ENCODE measurements at places on chromosomes 12 and 14.

DNA sequence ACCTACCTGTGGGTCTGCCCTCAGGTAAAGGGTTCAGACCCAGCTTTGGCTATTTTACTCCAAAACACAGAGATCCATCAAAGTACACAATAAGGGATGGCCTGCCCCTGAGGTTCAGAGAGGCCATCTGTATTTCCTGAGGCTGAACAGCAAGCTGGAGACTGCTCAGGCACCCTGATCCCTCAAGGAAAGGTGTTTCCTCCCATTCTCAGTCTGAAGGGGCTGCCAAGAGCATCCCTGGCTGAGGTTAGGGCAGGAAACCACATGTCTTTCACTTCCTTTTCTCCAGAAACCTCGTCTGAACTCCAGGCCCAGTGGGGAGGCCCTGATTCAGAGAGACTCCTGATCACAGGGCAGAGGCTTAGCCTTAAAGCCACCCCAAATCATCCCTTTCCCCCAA is 1.5 kb downstream of the RILPL1 start:
- DNase-seq, result no peak

DNA sequence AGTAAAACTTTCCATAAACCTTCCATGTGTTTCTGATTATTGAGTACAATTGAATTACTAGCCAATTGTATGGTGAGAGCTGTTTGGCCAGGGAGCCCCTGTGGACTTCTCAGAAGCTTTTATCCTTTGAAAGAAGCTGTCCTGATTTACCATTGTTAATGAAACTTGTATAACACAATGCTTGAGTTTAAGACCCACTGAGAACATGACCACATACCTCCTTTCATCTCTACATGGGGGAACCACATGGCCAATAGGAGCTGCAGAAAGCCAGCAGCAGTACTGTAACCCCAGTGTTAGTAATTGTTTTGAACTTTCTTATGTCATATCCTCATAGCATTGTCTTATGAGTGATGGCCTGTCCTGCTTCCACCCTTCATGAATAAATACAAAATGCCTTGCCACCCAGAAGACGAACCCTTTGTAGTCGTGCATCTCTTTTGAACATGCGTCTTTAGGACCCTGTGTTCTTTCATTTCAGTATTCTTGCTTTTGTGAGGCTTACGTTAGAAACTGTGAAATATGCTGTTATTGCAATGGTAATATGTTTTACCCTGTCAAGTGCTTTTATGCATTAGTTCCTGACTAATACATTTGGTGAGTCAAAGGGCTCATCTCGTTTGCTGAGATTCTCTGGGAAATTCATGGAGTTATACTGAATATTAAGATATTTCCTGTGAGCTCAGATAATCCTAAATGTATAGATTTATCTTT is 815.7 kb downstream of the NRXN3 start:
- DNase-seq, result no peak

- DNase-seq, result no peak
These were observed 178.2 kb downstream of the RASSF9 start for GRCh38 chr12:85657836-85658630.

DNA sequence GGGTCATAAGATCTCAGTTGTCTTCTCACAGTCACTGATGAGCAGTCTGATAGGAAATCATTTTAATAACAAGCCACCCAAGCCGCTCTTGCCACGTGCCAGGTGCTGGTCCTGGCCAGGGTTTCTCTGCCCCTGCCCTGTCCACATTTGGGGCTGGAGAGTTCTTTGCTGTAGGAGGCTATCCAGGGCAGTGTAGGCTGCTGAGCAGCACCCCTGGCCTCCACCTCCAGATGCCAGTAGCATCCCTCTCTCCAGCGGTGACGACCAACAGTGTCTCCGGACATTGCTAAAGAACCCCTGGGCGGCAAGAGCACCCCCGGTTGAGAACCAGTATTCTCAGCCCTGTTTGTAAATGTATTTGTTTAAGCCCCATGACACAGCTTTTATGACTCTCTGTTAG is 243.7 kb downstream of the GLT1D1 start:
- DNase-seq, result no peak

DNA sequence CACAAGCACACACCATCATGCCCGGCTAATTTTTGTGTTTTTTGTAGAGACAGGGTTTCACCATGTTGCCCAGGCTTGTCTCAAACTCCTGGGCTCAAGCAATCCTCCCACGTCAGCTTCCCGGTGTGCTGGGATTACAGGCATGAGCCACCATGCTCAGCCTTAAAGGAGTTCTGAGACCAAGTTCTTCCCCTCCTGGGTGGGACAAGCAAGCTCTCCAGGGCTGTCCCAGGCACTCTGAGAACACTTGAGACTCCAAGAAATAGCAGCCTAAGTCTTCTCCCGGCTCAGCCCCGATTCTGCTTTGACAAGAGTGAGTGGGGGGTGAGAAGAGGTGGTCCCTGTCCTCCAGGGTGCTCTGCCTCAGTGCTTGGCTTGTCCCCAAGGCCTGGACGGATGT is 86.4 kb downstream of the STAB2 start:
- no peak for DNase-seq

GRCh38 chr14:91866061-91866460 is 1.3 kb downstream of the TC2N start:
- no peak for DNase-seq

DNA sequence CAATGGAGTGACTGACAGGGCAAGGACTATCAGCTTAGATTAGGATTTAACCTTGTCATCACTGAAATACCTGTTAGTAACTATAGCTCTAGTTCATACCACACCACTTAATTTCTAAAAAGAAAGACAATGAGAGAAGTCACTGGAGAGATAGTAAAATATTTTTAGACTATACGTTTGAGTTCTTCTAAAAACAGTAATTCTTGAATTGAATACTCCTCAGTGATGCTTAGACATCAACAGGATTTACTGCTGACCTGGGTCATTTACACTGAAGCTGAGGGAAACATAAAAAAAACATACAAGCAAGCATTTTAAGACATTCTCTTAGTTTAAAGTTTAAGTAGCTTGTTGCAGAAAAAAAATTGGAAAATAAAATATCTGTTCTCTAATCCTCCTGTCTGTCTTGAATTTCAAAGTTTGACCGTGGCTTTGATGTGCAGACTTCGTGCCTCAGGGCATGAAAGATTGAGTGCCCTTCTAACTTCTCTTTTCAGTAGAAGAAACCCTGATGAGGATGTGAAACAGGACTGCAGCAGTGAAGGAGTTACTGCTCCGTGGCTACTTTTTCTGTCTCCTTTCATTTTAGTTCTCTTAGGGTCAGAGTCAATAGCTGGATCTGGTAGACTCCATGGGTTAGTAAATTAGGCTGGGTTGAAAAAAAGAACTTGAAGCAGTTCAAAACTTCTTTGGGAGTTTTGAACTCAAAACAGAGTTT is 172.2 kb downstream of the PTPRO start:
- no peak for DNase-seq

GRCh38 chr12:49375406-49375805 is 8.1 kb downstream of the SPATS2 start:
- no peak for DNase-seq

DNA sequence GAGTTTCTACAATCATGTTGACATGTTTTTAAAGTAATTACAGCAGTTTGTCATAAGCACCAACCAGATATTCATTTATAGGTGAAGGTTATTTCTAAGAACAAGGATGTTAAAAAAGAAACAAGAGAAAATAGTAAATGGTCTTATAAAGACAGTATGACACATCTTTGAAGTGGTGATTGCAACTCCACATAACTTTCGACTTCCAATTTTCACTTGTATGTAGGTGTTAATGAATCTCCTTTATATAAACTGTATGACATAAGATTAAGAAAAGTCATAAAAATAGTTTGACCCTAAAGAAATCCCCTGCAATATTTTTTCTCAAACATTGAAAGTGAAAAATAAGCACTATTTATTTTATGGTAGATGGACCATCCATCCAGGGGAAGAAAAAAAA is 144.8 kb upstream of the PTPRQ start:
- no peak for DNase-seq

- no peak for DNase-seq
These were observed 7.1 kb upstream of the ARL1 start for GRCh38 chr12:101414533-101415119.

DNA sequence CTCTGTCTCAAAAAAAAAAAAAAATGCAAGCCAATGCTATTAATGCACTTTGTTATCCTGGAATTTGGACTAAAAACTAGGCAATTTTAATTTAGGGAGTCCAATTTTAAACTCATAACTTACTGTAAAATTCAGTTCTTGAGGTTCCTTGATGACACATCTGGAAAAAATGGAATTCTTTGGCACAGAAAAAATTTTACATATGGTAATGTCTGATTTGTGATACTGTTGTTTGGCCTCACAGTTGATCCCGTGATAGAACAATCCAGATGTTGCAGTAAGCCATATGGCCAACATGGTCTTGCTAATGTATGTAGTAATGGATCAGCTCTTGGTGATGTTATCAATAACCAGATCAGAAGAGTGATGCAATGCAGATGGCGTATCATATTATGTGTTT is 1089.8 kb downstream of the FLRT2 start:
- DNase-seq, result no peak

GRCh38 chr14:76793956-76794355 is 18.7 kb downstream of the ANGEL1 start:
- DNase-seq, result no peak

DNA sequence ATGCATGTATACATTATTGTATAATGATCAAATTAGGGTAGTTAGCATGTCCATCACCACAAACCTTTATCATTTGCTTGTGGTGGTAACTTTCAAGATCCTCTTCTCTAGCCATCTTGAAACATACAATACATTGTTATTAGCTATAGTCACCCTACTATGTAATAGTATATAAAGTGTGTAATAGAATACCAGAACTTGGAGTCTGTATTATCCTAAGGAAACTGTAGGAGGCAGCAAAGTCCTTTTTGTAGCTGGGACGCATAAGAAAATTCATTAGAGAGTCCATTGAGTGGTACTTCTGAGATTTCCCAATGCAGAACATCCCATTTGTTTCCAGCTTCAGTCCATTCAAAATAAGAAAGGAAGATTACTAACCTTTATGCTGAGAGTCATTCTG is 325.9 kb upstream of the LRFN5 start:
- DNase-seq, result no peak

- no peak for DNase-seq
These were observed 512.4 kb downstream of the TMTC2 start for GRCh38 chr12:83199069-83199468.

GRCh38 chr14:87461704-87462103 is 531.3 kb downstream of the GALC start:
- DNase-seq, result no peak

DNA sequence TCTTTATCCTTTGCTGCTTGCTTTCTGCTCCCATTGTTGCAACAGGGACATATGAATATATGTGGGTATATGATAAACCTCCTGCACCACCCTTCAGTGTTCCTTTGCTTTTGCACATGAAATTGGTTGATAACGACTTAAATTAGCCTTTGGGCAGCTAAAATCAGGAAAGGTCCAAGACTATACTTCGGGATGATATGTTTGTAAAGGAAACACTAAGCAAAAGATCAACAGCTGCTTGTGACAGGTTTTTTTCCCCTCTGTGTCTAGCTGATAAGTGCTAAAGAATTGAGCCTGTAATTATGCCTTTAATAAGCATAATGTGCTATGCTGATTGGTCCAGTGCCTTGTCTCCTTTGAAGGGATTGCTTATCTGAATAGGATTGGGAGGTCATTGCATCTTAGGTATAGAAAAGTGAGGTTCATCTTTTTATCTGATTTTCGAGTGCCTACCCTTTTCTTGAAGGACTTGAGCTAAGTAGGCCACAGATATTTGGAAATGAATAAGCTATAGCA is 59.4 kb downstream of the PPHLN1 start:
- DNase-seq, result no peak

GRCh38 chr12:94262228-94263010 is 114.0 kb downstream of the PLXNC1 start:
- DNase-seq, result peak; percentile 39

DNA sequence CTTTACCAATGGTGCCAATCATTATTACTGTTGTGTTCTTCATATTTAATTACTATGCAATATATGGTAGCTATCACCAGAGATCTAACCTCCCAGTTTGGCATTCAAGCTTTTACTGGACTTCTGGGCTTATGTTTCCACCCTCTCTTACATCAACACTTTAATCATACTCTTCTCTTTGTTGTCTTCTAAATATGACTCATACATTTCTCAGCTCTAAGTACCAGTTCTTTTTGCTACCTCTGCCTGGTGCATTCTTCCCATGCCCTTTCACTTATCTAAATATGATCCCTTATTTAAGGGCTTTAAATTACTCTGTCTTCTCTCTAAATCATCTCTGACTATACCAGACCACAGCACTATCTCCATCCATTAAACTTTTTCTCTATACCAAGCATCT is 246.1 kb upstream of the CCDC196 start:
- no peak for DNase-seq

GRCh38 chr12:39426636-39427240 is 16.2 kb downstream of the KIF21A start:
- DNase-seq, result no peak

DNA sequence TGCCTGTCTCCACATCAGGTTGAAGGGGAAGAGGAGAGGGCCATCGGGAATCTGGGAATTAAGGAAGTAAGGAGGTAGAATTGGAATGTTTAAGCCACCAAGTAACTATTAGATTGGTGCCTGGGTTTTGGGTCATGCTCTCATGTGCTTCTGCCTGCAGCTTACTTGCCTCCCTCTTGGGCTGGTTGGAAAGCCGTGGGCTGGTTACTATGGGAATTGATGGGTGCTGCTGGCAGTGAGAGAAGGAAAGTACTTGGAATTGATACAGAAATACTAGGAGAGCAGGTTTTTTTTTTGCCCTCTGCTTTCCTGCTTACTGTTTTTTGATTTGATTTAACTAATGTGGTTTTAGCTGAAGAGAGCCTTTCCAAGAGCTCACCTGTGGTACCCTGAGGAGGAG is 493.5 kb upstream of the RGS6 start:
- no peak for DNase-seq

DNA sequence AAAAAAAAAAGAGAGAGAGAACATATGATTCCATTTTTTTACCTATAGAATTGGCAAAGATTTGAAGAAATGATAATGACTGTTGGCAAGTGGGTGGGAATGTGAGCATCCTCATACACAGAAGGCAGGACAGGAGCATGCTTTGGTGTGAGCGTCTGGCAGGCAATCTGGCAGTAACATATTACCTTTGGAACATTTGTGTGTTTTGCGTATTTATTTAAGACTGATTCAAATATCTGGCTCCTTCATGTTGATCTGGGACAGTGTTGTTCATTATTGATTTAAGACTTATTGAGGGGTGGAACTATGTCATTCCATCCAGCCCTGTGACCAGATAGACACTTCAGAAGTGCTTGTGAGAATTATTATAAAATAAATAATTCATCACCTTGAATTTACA is 53.1 kb downstream of the PPP1R36 start:
- no peak for DNase-seq
